Mesothelial cell of epicardium (in vitro differentiated cells): ENCODE measurements at places on chromosomes 3 and 15.

GRCh38 chr15:69015591-69015990 lies 1.1 kb downstream of the NOX5 start:
- no peak for DNase-seq

DNA sequence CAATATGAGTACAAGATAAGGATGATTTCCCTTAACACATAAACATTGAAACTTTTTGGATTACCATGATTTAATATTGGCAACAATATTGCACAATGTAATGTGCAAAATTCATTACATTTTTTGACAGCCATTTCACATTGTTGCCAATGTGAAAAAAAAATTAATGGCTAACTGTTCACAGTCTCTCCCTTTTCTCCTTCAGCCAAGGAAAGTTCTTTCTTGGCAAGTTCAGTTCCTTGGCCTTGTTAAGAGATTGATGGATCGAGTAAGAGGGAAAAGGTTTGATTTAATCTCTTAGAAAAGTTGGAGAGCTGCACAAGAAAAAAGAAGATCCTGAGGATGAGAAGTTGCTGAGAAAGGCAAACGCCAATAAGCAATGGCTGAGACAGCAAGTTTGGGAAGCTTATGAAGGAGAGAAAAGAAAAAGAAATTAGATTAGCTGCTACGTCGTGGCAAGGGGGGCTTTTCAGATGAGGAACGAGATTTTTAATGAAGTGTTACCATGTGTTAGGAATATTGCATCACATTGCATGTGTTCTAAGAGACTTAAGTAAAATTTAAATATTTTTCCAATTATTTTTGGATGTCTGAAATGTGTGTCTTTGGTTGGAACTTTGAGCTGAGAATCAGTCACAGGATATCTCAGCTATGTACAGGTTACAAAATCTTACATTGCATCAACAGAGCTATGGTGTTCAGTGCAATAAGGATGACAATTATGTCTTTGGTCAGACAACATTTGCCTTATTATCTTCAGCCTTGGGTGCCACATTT lies 61.4 kb upstream of the ZNF280D start:
- no peak for DNase-seq

DNA sequence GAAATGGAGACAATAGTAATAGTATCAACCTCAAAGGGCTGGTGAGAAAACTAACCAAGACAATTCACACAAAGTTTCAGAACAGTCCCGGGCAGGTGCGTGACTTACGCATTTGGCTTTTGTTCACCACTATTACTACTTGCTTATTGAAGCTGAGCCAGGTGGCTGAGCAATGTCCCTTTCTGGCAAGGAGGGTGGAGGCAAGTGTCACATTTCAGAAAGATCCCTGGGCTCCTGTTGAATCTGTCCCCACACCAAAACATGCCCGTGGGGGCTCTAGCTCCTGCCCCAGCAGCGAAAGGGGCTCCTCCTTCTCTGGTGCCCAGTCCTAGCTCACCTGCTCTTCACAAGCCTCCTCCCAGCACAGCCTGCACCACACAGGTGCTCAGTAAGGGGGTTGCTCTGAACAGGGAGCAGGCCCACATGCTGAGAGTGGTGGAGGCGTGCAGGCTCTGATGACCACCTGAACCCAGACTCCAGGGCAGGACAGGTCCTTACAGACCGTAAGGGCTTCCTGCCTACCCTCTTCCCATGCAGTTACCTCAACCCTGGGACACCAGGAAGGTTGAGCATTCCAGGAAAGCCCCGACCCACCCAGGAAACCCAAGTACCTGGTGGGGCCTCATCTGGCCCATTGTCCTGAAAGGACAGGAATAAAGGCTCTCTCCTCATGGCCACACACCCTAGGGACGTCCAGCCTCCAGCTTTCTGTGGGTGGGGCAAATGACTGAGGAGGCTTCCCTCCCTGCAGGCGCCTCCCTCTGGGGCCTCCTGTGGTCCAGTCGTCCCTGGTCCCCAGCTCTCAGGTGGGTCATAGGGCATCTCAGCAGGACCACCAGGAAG lies 32.6 kb downstream of the SEMA7A start:
- no peak for DNase-seq

GRCh38 chr3:139339219-139339906 lies 4.5 kb upstream of the MRPS22 start:
- DNase-seq: no peak

DNA sequence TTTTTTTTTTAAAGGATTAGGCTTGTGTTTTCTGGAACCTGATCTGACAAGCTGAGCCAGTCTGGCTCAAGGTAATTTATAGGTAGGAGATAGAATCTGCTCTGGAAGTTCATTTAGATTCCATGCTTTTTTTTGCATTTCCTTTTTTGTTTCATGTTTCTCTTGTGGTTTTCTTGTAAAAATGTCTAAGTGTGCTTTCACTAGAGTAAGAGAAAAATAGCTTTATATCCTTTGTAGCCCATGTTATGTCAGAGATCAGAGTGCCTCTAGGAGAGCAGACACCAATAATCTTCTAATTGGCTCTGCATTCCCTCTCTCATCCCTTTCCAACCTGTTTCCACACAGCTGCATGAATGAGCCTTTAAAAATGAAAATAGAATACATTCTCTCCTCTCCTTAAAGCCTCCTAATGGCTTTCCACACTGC lies 389.8 kb upstream of the KCNMB2 start:
- DNase-seq: no peak

- DNase-seq: no peak
Observed at GRCh38 chr15:80530737-80531365, 126.7 kb downstream of the ARNT2 start.

GRCh38 chr15:38810686-38811085 lies 246.1 kb upstream of the RASGRP1 start:
- no peak for DNase-seq

- DNase-seq: no peak
Observed at GRCh38 chr15:48866141-48866563, 11.8 kb upstream of the EID1 start.

GRCh38 chr15:59307165-59307537 lies 65.5 kb downstream of the MYO1E start:
- DNase-seq: no peak

GRCh38 chr3:152097770-152098169 lies 171.0 kb upstream of the MBNL1 start:
- no peak for DNase-seq

DNA sequence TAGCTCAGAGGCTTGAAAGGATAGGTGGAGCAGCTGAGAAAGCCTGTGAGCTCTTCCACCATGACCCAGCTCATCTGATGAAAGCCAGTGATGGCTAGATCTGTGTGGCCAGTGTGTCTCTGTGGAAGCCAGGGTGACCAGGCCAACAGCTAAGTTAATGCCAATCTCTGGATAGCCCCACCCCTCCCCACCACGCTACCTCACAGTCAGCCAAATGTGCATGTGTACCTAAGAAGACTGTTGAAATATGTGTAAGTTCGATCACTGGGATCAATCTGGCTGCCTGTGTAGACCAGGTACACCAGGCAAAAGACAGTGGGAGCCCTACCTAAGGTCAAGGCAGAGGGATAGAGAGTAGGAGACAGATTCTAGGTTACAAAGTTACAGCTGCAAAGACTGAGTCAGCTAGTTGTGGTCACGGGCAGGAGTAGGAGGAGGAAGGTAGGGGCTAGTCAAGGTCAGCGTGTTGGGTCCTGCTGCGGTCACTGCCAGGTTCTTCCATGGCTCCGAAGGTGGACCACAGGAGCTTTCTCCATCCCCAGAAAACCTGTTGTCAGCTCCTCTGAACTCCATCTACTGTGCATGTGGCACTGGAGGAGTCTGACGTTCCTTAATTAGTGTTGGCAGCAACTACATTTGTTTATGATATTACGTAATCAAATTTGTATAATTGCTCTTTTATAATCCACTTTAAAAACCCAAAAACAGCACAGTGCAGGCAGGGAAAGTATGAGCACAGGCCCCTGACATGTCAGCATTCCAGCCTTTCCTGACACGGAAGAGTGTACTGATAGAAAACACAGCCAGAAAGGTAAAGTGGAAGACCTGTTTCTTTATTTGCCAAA lies 318.0 kb downstream of the CLSTN2 start:
- no peak for DNase-seq

DNA sequence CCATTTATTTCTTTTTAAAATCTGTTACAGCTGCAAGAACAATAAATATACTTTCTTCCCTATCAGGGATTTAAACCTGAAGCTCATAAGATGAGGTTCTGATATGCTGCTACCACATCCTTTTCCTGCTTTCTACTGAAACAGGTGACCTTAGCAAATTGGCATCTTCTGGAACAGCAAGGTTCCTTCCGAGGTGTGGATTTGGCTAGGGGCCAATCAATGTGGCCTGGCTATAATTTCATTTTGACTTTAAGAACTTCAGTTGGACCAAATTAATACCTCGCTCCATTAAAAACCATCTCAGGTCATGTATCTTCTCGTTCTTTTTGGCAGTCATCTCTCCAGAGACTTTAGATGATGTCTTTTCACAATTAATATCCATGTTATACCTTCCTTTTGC lies 53.4 kb upstream of the C3orf80 start:
- no peak for DNase-seq

GRCh38 chr15:86355801-86356200 lies 276.1 kb downstream of the AGBL1 start:
- DNase-seq: no peak

GRCh38 chr15:29690765-29691475 lies 131.3 kb downstream of the TJP1 start:
- no peak for DNase-seq

DNA sequence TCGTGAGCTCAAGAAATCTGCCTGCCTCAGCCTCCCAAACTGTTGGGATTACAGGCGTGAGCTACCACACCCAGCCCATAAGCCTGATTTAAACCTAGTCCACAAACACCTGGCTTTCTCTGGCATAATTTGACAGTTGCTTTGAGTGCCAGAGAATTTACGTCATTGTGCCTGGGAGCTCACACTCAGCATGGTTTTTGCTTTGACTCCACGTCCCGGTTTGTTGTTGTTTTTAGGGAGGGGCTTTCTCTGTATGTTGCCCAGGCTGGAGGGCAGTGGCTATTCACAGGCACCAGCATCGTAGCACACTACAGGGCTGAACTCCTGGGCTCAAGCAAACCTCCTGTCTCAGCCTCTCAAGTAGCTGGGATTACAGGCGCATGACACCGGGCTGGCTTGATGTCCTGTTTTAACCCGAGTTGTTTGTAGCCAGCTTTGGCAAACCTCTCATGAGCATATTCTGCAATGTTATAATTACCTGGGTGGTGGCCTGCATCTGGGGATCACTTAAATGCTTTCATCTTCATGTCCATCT lies 32.7 kb downstream of the CEMIP start:
- no peak for DNase-seq

DNA sequence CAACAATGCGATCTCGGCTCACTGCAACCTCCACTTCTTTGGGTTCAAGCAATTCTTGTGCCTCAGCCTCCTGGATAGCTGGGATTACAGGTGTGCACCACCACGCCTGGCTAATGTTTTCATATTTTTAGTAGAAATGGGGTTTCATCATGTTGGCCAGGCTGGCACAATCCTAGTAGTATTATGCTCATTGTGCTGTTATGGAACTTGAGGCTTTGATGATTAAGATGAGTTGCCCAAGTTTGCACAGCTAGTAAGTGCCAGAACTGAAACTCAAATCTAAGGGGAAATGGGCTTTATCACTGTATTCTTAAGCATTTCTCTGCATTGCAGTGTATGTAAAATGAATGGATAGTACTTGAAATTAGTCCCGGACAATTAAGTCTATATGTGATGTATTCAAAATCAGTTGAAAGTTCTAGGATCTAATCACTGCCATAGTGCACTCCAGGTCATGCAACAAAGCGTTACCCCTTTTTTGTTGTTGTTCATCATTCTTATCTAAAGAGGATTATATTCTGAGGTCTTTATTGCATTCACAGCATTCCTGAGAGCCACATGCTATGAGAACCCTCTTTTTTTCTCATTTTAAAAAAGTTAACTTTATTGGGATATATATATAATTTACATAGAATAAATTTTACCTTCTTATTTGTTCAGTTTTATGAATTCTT lies 378.7 kb upstream of the CNTN6 start:
- no peak for DNase-seq

DNA sequence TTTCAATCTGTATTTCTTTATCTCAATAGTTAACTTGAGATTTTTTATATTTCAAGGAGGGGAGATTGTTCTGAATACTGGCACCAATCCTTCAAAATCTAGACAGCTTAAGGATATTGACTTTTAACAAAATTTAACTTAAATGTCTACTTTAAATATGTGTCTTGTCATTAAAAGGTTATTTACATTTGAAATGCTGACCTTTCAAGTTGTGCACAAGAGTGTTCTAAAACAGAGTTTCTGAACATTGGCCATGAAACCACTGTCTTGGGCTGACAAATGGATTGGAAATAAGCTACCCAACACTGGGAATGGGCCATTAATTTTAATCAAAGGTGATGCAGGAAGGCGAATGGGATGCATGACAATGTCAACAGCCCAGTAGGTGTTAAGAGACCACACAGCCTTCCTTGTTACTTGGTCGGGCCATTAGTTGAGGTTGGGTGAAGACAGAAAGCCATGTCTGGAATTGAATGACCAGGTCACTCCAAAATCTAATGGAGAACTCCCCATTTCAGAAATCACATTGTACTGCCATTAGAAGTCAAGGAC lies 128.5 kb downstream of the CDIN1 start:
- DNase-seq: no peak

GRCh38 chr3:50003824-50004223 lies 63.9 kb downstream of the RBM6 start:
- DNase-seq: no peak

DNA sequence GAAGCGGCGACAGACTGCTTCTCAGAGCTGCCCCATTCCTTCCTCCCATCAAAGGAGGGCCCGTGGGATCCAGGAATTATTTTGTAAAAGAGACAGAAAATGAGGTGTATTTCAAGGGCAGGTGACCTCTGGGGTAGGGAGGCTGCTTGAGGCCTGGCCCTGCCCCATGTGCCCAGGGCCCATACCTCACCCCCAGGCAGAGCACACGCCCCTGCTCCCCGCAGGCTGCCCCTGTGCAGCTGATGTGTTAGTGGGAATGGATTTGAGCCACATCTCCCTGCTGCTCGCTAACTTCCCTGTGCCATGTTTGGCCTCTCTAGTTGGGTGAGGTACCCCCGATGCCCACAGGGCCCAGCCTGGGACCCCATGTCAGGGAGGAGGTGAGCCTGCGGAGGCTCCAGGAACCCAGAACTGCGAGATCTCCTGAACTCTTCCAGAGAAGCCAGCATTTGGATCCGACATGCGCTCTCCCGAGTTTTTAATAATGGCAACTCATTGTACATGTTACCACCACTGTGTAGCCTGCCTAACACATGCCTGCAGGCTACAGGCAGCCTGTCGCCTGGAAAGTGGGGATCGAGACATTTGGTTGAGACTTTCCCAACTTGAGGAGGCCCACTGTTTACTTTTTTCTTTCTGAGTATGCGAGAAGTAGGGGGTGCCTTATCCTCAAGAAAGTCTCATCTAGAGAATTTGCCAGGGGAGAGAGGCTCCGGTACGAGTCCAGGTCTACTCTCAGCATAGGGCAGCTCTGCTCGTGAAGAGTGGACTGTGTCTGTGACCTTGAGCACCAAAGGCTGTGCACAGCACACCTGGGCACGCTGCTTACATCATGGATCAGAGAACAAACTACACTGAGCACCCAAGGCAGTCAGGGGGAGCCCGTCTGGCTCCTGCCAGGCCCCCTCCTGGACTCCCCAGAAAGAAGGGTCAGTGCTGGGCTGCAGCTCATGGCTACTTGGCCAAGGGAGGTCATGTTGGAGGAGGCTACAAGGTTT lies 36.1 kb downstream of the PCSK6 start:
- DNase-seq: no peak

- no peak for DNase-seq
Observed at GRCh38 chr3:22960105-22960984, 242.8 kb upstream of the UBE2E2 start.
